ENCODE measurements at places on chromosomes 6 and 20.

DNA sequence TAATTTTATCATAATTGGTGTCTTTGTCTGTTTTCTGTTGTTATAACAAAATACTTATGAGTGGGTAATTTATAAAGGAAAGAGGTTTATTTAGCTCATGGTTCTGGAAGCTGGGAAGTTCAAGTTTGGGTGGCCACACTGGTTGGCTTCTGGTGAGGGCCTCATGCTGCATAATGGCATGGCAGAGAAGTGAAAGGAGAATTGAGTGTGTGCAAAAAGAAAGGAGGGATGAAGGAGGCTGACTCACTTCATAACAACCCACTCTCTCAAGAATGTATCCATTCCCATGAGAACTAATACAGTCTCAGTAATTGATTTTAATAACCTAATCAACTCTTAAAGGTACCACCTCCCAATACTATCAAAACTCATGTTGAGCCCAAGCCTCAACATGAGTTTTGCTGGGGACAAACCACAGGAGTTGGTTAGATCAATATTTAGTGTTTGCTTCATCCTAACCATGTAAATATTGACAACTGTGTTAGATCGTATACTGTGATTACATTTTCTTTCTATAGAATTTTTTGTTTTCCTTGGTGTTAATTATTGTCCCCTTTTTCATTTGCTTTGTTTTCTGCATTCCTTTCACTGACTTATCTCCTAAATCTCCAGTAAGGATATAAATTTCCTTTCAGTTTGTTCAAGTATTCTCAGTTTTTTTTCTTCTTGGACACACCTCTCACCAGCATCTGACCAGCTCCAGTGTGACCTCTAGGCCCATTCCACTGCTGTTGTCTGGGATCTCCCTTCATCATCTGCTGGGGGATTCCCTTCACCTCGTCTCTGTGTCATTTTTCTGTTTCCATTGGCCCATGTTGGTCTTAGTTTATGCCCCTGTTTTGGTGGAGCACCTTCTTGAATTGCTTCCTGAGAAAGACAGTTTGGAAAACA is 54.8 kb upstream of the SCGN start:
- no peak for DNase-seq

DNA sequence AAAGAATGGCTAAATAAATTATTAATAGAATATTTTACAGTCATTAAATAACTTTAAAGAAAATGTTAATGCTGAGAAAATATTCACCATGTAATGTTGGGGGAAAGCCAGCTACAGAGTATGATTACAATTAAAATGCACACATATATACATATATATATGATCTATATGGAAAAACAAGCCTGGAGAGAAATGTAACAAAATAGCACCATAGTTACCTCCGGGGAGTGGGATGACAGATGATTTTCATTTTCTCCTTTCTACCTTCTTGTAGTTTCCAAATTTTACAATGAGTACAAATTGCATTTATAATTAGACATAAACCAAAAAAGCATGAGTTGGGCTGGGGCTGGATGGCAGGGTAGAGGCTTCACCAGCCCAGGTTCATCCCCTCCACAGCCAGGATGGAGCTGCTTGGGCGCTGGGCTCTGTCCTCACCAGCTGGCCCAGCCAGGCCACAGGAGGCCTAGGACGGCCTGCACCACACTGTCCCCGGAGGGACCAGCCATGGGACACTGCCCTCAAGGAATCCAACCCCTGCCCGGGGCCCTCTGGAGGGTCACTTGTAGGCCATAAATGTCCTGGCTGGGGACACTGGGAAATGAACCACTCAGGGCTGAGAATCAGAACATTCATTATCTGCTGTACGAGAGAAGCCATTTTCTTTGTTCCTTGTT is 10.3 kb downstream of the C20orf203 start:
- no peak for DNase-seq

GRCh38 chr6:138032571-138032970 is 74.6 kb downstream of the PERP start:
- no peak for DNase-seq

DNA sequence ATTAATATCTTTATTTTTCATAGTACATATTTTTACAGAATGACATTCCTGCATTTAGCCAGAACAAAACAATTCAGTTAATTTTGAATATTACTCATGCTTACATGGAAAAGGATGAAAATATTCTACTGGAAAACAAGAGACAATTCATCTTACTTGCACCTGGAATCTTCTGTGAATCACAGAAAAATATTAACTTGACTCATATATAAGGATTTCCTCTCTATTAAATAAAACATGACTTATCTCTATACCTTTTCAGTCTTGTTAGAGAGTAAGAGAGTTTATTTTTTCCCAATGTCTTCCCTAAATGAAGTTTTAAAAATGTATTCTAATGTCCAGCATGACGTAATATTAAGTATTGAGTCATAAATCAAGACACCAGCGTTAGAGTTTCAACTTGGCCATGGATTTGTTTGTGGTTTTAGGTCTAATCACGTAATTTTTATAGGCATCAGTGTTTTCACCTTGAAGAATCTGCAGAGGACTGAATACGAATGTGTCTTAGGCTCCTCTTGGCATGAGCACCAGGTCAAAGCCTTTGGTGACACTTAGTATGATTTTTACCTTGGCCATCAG is 445.1 kb upstream of the JAG1 start:
- DNase-seq, result no peak

- DNase-seq, result no peak
Measured at GRCh38 chr6:43014434-43014909, 423 bp downstream of the KLHDC3 start.

DNA sequence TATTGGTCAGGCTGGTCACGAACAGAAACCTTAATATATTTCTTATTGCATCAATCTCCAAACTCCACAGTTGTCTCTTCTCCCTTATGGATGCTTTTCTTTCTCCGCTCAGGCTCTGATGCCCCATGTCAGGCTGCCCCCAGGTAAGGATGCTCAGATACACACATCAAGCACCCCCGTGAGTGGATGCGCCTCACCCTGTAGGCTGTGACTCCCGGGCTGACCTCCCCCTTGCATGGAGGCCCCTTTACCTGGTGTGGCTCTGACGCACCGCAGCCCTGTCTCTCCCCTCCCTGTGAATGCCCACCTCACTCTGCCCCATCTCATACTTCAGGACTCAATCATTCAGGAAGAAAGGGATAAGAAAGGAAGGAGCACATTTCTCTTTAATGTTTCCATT is 19.1 kb upstream of the RANBP9 start:
- no peak for DNase-seq

- DNase-seq, result no peak
Measured at GRCh38 chr20:50713657-50714101, 17.7 kb upstream of the PARD6B start.

DNA sequence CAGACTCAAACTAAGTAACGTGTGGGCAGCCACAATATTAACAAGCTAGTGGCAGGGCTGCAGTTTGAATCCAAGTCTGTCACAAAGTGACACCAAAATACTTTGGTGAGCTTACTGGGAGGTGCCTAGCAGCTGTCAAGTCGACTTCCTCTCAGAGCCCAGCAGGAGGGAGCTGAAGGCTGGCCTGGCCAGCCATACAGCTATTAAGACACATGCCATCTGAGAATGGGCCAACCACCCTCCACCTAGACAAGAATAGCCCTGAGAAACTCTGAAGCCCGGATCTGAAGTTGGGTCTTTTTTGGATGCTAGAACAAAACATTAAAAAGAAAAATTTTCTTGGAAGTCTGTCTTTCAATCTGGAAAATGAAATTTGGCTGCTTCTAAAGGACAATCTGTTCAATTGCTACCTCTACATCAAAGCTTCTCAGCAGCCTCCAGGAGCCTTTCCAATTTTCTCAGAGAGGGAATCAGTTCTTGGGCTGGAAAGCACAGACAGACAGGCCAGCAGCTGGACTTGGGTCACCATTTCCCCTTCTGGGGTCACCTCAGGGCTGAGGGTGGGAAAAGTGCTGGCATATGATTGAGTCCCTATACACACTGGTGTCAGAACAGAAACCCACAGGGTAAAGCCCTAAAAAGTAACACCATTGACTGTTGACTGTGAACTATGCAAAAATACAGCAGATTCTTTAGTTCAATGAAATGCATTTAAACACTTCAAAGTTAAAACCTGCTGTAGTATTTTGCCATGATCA is 42.9 kb downstream of the UQCC1 start:
- DNase-seq, result no peak

GRCh38 chr6:136893187-136893586 is 28.9 kb upstream of the SLC35D3 start:
- no peak for DNase-seq

- DNase-seq, result no peak
Measured at GRCh38 chr20:50285376-50286173, 94.9 kb downstream of the CEBPB start.

DNA sequence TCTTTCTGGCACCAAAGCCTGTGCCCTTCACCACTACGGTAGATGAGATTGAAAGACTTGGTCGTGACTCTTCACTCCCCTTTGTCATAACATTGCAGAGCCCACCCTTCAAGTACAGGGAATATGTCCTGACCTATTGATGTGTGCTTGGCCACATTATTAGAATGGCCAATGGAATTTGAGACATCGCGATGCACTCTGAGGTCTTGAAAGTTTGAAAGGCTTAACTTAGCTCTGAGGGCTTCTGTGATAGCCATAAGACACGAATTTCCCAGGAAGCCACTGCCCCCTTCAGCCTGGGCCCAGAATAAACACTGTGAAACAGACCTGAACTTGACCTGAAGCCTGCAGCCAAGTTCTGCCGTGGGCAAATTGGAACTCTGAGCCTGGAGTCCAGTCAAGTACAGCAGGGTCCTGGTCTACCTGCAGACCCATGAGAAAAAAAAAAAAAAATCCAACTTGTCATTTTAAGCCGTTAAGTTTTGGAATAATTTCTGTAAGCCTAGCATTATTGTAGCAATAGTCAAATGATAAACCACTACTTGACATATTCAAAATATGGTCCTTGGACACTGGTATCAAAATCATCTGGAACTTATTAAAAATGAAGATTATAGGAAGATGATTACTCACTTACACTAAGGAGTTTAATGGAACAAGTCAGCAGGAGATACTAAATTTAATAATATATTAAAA is 36.9 kb upstream of the TRAF3IP2 start:
- no peak for DNase-seq

GRCh38 chr20:45405571-45406259 is 2.4 kb upstream of the DBNDD2 start:
- no peak for DNase-seq

DNA sequence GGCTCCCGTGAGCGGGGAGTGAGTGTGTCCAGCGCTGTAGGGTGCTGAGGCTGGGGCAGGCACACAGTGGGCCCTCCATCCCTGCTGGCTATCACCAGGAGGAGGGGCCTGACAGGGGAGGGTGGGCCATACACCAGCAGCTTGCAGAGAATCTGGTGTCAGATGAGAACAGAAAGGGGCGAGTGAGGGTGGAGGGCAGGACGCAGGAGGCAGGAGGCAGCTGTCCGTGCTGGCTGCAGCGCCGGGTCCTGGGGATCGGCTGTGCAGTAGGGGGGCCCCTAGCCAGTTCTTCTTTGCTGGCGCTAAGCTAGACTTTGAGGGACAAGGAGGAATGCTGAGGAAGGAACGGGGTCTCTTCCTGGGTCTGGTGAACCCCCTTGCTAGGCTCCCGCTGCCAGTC is 1.6 kb upstream of the CABLES2 start:
- DNase-seq, result no peak

DNA sequence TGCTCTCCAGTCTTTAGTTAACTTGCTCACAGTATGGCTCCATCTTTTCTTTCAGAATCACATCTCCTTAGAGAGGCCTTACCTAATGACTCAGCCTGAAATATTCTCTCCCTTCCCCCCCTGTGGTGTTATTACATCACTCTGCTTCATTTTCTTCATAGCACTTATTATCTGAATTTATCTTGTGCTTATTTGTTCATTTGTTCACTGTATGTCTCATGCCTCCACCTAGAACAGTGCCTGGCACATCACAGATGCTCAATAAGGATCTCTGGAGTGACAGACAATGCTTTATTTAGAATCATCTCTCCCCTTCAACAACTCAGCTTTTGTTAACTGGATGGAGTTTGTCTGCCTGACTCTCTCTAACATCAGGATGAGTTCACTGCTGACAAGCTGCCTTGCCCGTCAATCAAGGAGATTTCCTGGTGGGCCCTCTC is 96.6 kb upstream of the MAN1A1 start:
- no peak for DNase-seq

GRCh38 chr6:35258336-35258735 is 1.2 kb upstream of the ZNF76 start:
- DNase-seq, result no peak

DNA sequence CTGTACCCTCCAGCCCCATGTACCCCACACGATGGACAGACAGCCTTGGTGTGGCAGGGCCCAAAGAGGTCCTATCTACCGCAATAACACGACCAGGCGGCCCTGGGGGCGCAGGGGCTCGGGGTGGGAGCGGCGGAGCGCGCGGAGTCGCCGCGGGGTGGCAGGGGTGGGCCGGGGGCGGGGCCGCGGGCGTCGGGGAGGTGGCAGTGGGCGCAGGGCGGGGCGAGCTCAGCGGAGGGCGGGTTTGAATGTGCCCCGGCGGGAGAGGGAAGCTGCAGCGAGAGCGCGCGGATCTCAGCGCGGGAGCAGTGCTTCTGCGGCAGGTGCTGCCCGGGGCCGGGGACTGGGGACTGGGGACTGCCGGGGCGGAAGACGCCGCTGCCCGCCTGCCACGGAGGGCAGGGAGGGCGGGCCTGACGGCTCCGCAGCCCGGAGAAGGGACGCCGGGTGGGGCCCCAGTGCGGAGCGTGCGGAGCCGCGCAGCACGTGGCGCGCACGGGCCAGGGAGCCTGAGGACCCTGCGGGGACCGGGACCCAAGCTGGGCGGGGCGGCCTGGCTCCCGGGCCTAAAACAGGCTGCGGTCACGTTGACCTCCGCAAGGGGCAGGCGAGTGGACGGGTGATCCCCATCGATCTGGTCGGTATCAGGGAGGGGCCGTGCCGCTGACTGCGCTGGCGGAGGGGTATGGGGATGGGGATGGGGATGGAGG is at the start of gene SLC29A1:
SLC29A1 (plus strand) TSS at position 277 of the 710 bp plus-strand sequence. CDS start 3,719 bp downstream, outside the sequence.
- DNase-seq, result no peak

- no peak for DNase-seq
Measured at GRCh38 chr20:62428396-62429295, 1.3 kb upstream of the RBBP8NL start.

- DNase-seq, result no peak
Measured at GRCh38 chr6:84738996-84739865, 25.2 kb downstream of the TBX18 start.

GRCh38 chr6:3200682-3201081 is 26.8 kb downstream of the TUBB2B start:
- DNase-seq, result no peak

- no peak for DNase-seq
Measured at GRCh38 chr6:12595161-12595811, 121.3 kb upstream of the PHACTR1 start.

GRCh38 chr6:227074-227782 is 65.1 kb upstream of the DUSP22 start:
- DNase-seq, result no peak

GRCh38 chr20:39813190-39813829 is 851.2 kb downstream of the DHX35 start:
- DNase-seq, result no peak

- no peak for DNase-seq
Measured at GRCh38 chr6:3983778-3984177, 95.2 kb downstream of the FAM217A start.

GRCh38 chr6:67141005-67141404 is 1434.0 kb upstream of the EYS start:
- no peak for DNase-seq

GRCh38 chr20:3472105-3472504 is 1.3 kb downstream of the ATRN start:
- no peak for DNase-seq

GRCh38 chr20:44014807-44015732 is 100.4 kb downstream of the TOX2 start:
- no peak for DNase-seq

- no peak for DNase-seq
Measured at GRCh38 chr20:4681991-4682401, 39.7 kb upstream of the PRND start.

- no peak for DNase-seq
Measured at GRCh38 chr20:47142774-47143170, 213.7 kb downstream of the ZMYND8 start.
